CD4-positive, alpha-beta T cell treated with Interleukin-1 beta for 1 hour (primary cell): ENCODE measurements at places on chromosomes 4 and X.

DNA sequence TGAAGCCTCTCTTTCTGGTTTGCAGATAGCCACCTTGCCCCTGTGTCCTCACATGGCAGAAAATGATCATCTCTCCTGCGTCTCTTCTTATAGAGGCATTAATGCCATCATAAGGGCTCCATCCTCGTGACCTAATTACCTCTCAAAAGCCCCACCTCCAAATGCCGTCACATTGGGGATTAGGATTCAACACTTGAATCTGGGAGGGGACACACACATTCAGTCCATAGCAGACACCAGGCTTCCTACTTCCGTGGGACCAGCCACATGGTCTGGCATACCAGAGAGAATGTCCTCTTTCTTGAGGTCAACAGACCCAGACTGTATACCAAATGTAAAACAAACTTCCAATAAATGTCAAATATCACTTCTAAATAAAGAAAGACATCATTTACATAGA lies 82.3 kb upstream of the S100G start:
- DNase-seq = no peak

DNA sequence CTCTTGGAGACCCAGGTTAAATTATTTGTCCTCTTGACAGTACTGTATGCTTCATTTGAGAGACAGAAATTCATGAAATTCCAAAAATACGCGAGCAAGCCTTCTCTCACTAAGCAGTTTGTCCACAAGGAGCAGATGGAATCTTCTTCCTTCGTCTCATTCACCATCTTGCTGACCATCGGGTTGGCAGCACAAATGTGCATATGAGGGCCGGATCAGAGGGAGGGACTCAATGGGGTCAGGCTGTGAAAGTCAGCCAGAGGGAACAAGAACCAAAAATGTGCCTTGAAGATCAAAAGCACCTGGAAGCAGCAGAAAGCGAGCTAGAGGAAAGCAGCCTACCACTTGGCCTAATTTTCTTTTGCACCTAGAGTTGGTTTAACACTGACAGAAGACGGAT lies 16.4 kb downstream of the NHSL2 start:
- DNase-seq = no peak

GRCh38 chrX:128699716-128700285 lies 647.6 kb upstream of the ACTRT1 start:
- no peak for DNase-seq

DNA sequence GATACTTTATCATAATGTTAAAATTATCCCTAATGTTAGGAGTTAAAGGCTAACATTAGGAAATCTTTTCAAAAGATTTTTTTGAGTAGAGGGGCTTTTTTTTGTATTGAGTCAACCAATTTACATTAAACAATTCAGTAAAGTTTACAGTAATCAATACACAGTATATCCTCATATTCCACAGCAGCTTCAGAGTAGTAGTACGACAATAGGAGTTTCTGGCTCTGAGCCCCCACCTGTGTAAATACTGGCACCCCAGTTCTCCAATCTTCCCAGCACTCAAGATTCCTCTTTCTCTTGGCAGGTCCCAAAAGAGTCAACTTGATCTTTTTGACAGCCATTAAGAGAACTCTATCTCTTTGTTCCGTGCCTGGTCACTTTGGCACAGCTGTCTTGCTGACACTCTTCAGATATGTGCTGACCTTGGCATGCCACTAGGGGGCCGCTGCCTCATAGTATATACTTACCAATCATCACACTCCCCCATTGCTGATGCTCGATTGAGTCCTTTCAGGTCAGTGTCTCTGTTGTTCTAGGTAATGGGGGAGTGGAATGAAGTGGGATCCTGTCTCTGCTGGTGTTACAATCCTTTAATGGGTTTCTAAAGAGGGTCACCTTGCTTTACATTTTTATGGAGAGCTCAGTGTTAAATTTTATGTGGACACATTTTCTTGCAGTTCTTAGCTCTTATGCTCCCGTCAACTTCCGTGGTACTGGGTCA lies 19.5 kb upstream of the CCNI start:
- peak; percentile 75 for DNase-seq

DNA sequence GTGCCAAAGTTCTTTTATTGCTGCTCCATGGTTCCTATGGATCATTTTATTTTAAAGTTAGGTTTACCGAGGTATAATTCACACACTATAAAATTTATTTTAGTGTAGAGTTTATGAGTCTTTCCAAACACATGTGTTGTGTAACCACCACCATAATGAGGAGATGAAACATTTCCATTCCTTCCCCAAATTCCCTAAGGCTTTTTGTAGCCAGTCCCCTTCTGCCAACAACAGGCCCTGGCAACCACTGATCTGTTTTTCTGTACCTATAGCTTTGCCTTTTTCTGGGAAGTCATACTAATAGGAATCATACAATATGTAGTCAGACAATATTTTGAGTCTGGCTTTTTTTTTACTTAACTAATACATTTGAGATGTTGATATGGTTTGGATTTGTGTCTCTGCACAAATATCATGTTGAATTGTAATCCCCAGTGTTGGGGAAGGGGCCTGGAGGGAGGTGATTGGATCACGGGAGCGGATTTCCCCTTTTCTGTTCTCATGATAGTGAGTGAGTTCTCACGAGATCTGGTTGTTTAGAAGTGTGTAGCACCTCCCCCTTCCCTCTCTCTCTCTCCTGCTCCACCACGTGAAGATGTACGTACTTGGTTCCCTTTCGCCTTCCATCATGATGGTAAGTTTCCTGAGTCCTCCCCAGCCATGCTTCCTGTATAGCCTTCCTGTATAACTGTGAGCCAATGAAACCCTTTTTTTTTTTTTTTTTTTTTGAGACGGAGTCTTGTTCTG lies 59.6 kb upstream of the DHX15 start:
- no peak for DNase-seq

GRCh38 chr4:185359767-185360446 lies 35.8 kb downstream of the LRP2BP start:
- DNase-seq = no peak

DNA sequence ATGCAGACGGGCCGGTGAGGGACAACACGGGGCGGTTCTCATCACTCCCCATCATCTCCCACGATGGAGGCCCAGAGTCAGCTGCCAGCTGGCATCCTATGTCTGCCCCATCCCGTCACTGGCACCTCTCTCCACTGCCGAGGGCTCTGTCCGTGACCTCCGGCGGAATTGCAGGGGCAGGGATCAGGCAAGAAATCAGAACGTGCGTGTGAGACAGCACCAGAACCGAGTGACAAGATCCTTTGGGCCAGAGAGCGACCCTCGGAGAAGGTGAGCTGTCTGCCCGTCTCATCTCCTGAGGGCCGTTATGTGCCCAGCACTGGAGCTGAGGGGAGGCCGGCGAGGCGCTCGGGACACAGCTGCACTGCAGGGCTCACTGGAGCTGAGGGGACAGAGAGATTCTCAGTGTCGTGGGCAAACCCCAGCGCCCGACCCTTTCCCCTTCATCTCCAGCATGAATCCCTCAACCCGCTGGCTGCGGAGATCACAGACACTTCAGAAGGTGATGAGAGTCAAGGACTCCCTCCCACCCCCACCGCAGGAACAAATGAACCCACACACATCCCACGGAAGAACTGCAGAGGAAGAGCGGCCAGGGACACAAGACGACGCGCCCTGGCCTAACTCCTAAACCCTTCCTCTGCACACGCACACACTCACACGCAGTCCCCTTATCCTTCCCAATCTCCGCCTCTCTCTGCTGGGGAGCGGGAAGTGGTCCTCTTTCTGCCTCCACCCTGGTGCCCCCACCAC lies 128.7 kb downstream of the AFAP1 start:
- DNase-seq = no peak

GRCh38 chr4:117874216-117874615 lies 160.1 kb upstream of the NDST3 start:
- no peak for DNase-seq

- DNase-seq = no peak
These were observed 81.9 kb downstream of the PJA1 start for GRCh38 chrX:69083361-69083760.

DNA sequence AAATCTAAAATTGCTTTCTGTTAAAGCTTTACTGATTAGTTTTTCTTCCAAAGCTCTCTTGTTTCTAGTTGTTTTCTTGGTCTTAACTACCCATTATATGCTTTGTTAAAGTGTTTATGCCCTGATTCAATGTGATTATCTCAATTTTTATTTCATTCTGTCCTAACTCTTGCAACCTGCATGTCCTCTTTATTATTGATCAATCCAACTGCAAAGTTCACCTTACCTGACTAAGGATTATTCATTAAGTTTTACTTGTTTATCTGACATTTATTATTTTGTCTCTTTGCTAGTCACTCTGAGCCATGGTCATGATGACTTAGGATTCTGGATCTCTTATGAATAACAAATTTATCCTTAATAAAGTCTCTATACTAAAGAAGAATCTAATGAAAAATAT lies 15.8 kb downstream of the UGT2B10 start:
- no peak for DNase-seq
